ENCODE measurements at places on chromosomes 1 and 21. TPM values are rescaled to one million over a fixed set of nuclear protein-coding genes. Genes with fewer than 3 reads are reported as not detected.

GRCh38 chr1:230219174-230220067 is 152.4 kb downstream of the GALNT2 start:
- H3K27ac ChIP-seq: no peak overlapping the region
- no peaks in the 10 kb centered on the region for H3K36me3 ChIP-seq
- no peak overlapping the region for H3K4me3 ChIP-seq
- H3K4me1 ChIP-seq: peaks cover 15% of the 10 kb centered on the region
- no peak for DNase-seq

DNA sequence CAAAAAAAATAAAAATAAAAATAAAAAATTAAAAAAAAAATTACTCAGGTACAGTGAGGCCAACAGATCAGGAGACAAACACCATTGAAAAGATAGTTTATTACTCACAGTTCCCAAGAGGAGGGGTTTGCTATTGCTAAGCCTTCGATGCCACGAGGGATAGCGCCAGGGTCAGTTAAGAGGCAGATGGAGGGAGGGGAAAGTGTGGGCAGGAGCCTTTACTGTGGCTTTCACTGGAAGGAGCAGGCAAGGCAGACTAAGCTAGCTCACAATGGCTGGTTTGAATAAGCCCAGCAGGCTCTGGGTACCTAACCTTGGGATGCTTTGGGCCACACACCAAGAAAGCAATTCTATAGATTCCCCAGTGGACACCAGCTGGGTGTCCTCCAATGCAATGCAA is 12.7 kb upstream of the RNF187 start:
- peaks cover 13% of the 10 kb centered on the region for H3K4me1 ChIP-seq
- no peaks in the 10 kb centered on the region for H3K36me3 ChIP-seq
- peaks cover 19% of the 10 kb centered on the region for H3K27me3 ChIP-seq

- no peak overlapping the region for H3K4me3 ChIP-seq
- no peak for DNase-seq
- H3K36me3 ChIP-seq: peaks cover 47% of the 10 kb centered on the region
- H3K27ac ChIP-seq: peak overlapping the region; percentile 50
- peaks cover 15% of the 10 kb centered on the region for H3K4me1 ChIP-seq
Measured at GRCh38 chr1:109632671-109633346, 13.2 kb downstream of the AMPD2 start.

DNA sequence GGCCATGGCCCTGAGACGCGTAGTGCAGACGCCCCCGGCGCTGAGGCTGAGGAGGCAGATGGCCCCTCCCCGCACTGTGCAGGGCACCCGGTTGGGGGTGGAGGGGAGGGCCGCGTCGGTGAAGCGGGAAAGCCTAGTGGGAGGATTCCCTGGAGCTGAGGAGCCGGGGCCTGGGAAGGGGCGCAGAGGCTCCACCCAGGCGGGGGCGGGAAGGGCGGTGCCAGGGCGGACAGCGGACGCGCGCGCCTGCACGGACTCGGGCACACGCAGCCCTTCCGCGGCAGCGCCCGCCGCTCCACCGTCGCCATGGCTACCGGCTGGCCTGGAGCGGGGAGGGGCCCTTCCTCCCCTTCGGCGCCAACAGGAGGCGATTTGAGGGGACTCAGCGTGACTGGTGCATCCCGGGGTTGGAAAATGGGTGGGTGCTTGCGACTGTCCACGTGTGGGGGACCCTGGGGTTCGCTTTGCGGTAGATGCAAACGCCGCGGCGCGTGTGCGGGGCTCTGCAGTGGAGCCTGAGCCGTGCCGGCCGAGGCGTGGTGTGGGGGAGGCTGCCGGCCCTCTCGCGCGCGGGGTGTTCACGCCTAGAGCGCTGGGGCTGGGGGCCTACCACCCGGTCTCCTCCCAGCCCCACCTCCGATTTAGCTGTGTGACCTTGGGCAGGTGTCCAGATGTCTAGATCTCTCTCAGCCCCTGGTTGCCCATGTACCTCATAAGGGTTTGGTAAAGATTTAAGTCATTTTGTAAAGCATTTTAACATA is 35.1 kb downstream of the PTPRF start:
- peak; percentile 85 for DNase-seq
- H3K4me1 ChIP-seq: peaks cover 14% of the 10 kb centered on the region
- no peaks in the 10 kb centered on the region for H3K36me3 ChIP-seq
- no peak overlapping the region for H3K27ac ChIP-seq

- no peaks in the 10 kb centered on the region for H3K36me3 ChIP-seq
- H3K4me1 ChIP-seq: no peaks in the 10 kb centered on the region
- no peaks in the 10 kb centered on the region for H3K27me3 ChIP-seq
- no peak overlapping the region for H3K27ac ChIP-seq
- no peak for DNase-seq
Measured at GRCh38 chr1:86825319-86825718, 88.6 kb downstream of the SELENOF start.

DNA sequence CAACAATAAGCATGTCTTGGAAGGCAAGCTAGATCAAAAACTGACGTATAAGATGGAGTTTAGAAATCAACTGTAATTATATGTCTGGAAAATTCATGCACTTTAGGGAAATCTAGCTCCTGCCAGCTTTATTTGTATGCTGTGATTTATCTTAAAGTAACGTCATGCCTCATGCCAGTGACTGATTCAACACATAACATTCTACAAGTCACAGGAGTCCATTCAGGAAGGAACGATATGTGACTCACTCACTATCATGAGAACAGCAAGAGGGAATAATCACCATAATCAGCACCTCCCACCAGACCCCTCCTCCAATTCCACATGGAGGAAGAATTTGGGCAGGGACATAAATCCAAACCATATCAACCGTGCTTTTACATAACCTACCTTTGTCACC is 682.4 kb upstream of the ADAMTS5 start:
- no peaks in the 10 kb centered on the region for H3K27me3 ChIP-seq
- H3K27ac ChIP-seq: no peak overlapping the region
- H3K36me3 ChIP-seq: no peaks in the 10 kb centered on the region
- H3K4me1 ChIP-seq: no peaks in the 10 kb centered on the region
- DNase-seq: no peak

DNA sequence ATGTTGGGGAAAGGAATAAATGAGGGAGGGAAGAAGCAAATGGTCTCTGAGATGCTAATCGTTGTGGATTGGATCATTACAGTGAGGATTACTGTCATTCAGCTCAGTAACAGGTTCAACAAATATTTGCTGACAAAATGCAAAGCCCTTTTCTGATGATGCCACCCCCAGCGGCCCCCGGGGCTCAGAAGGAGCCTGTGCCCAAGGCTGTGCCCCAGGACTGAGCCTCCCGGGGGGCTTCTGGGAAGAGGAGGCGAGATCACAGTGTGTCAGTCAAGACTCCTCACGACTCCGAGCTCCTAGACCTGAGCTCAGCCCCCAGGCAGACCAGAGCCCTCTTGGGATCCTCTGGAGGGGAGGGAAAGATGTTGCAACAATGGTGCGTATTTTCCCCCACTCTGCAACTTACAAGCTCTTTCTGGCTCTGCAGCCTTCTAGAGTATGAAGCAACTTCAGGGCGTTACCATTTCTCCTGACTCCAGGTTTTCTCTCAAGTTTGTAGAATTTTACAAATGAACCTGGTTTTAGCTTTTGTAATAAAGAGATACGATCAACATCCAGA is 20.8 kb downstream of the EPHA8 start:
- no peak overlapping the region for H3K27ac ChIP-seq
- no peak overlapping the region for H3K4me3 ChIP-seq
- DNase-seq: no peak
- H3K27me3 ChIP-seq: no peaks in the 10 kb centered on the region
- H3K4me1 ChIP-seq: peaks cover 10% of the 10 kb centered on the region
- no peaks in the 10 kb centered on the region for H3K36me3 ChIP-seq

DNA sequence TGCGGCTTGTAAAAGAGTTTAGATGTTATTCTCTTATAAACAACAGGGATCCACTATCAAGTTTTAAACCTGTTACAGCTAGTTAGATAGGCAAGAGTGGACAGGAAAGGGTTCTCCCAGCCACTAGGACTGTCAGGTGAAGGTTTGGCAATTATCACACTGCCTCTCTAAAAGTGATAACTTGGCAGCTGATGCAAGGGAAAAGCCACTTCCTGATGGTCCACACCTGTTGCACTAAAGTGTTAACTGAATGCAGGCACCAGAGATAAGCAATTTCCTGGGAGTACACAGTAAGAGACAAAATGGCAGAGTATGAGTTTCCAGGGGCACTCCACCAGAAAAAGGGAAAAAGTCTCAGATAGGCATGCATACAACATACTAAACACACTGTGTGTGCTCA is 99.4 kb downstream of the VAV3 start:
- no peaks in the 10 kb centered on the region for H3K36me3 ChIP-seq
- H3K4me1 ChIP-seq: peaks cover 48% of the 10 kb centered on the region
- no peak overlapping the region for H3K4me3 ChIP-seq
- no peak for DNase-seq

- no peak for DNase-seq
- H3K4me3 ChIP-seq: peak overlapping the region; percentile 85
- H3K36me3 ChIP-seq: peaks cover 13% of the 10 kb centered on the region
- H3K27me3 ChIP-seq: no peaks in the 10 kb centered on the region
- no peak overlapping the region for H3K27ac ChIP-seq
Measured at GRCh38 chr21:42515708-42516502, 2.3 kb downstream of the SLC37A1 start.

DNA sequence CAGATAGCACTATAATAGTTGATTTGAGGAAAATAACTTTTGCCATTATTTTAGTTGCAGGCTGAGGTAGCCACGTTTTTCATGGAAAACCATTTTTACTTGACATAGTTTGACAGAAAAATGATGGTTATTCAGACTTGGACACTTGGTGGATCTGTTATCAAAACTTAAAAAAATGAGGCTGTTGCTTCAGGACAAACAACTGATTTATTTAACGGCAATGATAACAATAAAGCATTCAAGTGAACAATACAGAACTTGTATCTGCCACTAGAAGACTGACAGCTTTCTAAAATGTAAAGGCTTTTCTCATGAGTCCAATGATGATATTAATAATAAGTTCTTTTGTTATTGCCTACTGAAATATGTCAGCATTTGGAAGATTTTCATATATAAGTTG is 322.9 kb downstream of the BRINP3 start:
- no peak for DNase-seq
- H3K27me3 ChIP-seq: no peaks in the 10 kb centered on the region
- H3K27ac ChIP-seq: no peak overlapping the region
- H3K36me3 ChIP-seq: no peaks in the 10 kb centered on the region

GRCh38 chr1:159229260-159229885 is 24.7 kb downstream of the ACKR1 start:
- no peaks in the 10 kb centered on the region for H3K27me3 ChIP-seq
- peak; percentile 32 for DNase-seq
- no peaks in the 10 kb centered on the region for H3K36me3 ChIP-seq
- H3K4me3 ChIP-seq: no peak overlapping the region
- no peaks in the 10 kb centered on the region for H3K4me1 ChIP-seq
- H3K27ac ChIP-seq: no peak overlapping the region

GRCh38 chr1:164783778-164784555 is 225.0 kb downstream of the PBX1 start:
- H3K27ac ChIP-seq: no peak overlapping the region
- peaks cover 8% of the 10 kb centered on the region for H3K27me3 ChIP-seq
- no peaks in the 10 kb centered on the region for H3K36me3 ChIP-seq
- no peaks in the 10 kb centered on the region for H3K4me1 ChIP-seq
- DNase-seq: no peak
- no peak overlapping the region for H3K4me3 ChIP-seq

DNA sequence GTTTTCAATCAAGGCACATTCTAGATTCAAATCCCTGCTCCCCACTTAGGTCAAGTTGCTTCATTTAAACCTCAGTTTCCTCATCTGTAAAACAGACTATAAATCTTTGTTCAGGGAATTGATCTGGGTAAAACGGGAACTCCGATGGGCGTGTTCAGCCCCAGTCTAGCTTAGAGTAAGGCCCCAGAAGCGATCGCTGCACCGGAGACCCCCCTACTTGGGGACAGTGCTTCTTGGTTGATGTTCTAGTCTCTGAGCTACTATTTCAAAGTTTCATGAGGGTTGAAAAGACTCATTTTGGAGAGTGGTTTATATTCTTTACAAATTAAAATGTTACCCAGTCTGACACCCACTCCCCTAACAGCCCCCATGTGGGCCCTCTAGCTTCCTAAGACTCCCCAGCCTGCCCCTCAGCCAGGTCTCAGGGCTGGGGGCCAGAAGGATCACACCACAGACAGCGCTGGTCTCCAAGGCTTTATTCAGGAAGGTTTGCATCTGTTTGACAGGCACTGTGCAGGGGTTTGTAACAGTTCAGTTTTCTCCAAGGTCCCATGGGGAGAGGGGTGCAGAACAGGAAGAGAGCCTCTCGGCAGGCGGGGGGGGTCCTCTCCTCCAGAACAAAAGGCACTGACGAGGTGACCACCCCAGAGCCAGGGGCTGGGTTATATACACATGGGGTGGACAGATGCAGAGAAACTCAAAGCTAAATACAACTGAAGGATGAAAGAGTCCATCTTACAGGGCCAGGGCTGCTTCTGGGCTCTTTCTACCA is 82.9 kb downstream of the STUM start:
- DNase-seq: peak; percentile 60
- no peak overlapping the region for H3K27ac ChIP-seq
- no peaks in the 10 kb centered on the region for H3K27me3 ChIP-seq
- H3K4me1 ChIP-seq: peaks cover 23% of the 10 kb centered on the region
- no peak overlapping the region for H3K4me3 ChIP-seq

GRCh38 chr1:60255565-60255964 is 182.0 kb upstream of the C1orf87 start:
- H3K4me1 ChIP-seq: no peaks in the 10 kb centered on the region
- H3K4me3 ChIP-seq: no peak overlapping the region
- no peak overlapping the region for H3K27ac ChIP-seq
- DNase-seq: no peak
- H3K27me3 ChIP-seq: no peaks in the 10 kb centered on the region

A3GALT2 gene
- not detected for total RNA-seq

PLA2G2D gene
- total RNA-seq: 8.9 TPM

TNFSF4 gene
- total RNA-seq: 5.0 TPM

WNT9A gene
- total RNA-seq: 0.83 TPM

OR2T27 gene
- total RNA-seq: not detected

ALPL gene
- total RNA-seq: 52.0 TPM

IGSF8 gene
- 16.8 TPM for total RNA-seq

AHCTF1 gene
- 50.4 TPM for total RNA-seq

IQCC gene
- 1.3 TPM for total RNA-seq

ZNHIT6 gene
- 9.0 TPM for total RNA-seq
